Motor neuron (in vitro differentiated cells): ENCODE measurements at places on chromosomes 11 and 22. TPM values are rescaled to one million over a fixed set of nuclear protein-coding genes. Genes with fewer than 3 reads are reported as not detected.

KRTAP5-9 gene
- total RNA-seq, result 0.36 and 1.0 TPM in 2 replicates

GRCh38 chr22:29224859-29225410 lies 19.2 kb downstream of the EMID1 start:
- ATAC-seq, result no peak

KCNJ5 gene
- 1.4 and 1.8 TPM in 2 replicates for total RNA-seq

- no peak for ATAC-seq
Observed at GRCh38 chr11:134151083-134151747, 72.6 kb downstream of the NCAPD3 start.

- no peak for ATAC-seq
Observed at GRCh38 chr11:60477035-60477445, 15.5 kb upstream of the MS4A12 start.

GRCh38 chr11:62928011-62928410 lies 6.8 kb upstream of the CHRM1 start:
- ATAC-seq, result peak; percentile 72

DNA sequence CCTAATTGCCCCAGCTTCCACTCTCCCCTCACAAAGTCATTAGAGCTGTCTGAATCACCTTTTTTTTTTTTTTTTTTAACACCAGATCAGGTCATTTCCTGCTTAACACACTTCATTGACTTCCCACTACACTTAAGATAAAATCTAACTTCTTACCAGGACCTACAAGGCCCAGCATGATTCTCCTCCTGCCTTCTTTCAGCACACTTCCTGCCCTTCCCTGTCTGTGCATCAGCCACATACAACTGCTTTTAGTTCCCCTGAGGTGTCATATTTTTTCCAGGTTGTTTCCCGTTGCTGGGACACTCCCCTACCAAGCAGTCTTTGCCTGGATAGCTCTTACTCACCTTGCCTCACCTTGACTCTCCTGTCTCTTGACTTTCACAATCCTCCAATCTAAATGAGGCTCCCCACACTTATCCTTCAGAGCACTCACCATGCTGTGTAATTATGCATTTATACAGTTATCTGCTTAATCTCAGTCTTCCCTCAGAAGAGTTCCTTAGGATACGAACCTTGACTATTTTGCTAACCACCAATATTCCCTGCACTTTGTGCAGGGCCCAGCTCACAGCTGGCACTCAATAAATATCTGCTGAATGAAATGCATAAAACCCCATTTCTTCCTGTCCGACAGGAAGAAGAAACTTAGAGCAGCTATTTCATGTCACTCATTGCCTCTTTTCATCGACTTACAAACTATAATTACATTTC lies 96.6 kb upstream of the AKIP1 start:
- no peak for ATAC-seq

SYNGR1 gene
- total RNA-seq, result 25.8 and 26.3 TPM in 2 replicates

PDE2A gene
- total RNA-seq, result 1.7 and 3.8 TPM in 2 replicates

ZBTB16 gene
- 0.07 and 0.68 TPM in 2 replicates for total RNA-seq

DNA sequence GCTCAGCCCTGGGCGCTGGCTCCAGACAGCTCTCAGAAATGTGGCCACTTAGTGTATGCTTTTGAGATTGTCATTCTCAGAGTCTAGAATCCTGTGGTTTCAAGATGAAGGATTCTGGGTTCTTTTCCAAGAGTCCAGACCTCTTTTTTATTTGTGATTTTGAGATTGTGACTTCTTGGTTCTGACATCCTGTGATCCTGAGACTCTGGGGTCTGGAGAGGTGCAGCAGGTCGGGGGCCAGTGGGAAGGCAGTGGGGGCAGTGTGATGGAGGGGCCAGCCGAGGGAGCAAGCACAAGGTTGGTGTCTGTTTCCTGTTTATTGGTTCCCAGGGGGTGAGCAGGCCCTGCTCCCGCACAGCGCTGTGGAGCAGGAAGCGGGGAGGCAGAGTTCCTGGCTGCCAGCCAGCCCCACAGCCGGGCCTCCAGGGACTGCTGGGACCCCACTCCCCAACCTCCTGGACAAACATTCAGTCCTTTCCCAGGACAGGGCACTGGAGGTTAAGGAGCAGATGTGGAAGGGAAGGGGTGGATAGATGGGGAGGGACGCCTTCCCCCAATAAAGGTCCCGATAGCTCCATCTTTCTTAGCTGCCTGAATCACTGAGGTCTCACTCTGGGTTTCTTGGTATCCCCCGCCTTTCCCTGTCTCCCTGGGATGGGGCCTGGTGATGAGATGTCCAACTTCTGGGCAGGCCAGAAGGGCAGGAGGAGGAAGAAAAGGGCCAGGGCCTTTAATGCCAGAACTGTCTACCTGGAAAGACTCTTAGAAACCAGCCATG lies 13.7 kb downstream of the ARHGEF17 start:
- ATAC-seq, result peak; percentile 5

MYRF gene
- 2.1 and 2.4 TPM in 2 replicates for total RNA-seq

DNA sequence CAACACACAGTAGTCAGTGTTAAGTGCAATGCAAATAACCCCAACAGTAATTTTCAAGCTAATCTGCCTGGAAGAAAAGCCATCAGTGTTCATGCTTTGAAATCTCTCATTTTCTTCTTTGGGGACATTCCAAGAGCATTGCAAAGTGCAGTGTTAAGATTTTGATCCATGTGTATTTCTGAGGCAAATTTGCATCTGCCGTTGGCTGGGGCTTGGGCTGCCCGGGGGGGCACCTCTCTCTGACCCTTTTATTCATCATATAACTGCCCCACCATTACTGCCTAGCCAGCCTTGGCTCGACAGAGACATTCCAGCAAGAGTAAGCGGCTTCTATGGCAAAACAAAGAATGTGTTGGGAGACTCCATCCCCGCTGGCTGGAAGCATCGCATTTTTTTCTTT lies 483.5 kb downstream of the BRD1 start:
- no peak for ATAC-seq

GRCh38 chr22:32911503-32911902 lies 110.0 kb downstream of the TIMP3 start:
- ATAC-seq, result peak; percentile 41

LDHAL6A gene
- 0.54 TPM in 2 replicates for total RNA-seq

DMC1 gene
- 4.6 and 7.4 TPM in 2 replicates for total RNA-seq
